Activated T-helper 1 cell treated with anti-CD3 and anti-CD28 coated beads, Interleukin-2, amount 50 U/mL, for 16 hours (primary cell): ENCODE measurements at places on chromosomes 7 and 10.

GRCh38 chr10:110919349-110919931, at the start of gene SHOC2:
Gene SHOC2 (plus strand): TSS chr10:110919604. CDS start chr10:110964359, 44,755 bp downstream.
- peak; percentile 92 for DNase-seq

DNA sequence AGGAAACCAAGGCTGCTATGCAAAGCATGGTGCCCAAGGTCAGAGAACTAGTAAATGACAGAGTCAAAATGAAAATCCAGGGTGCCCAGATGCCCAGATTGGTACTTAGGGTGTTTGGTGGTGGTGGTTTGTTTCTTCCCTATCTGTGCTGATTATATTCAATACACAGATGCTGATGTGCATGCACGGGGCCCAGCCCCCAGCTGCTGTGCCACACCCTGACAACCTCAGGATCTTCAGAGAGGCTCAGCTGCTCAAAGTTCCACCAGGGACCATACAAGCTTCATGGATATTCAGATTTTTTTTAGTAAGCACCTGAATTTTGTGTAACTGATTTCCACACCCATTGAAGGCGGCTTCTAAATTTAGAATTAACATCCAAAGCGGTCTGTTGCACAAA, 75.6 kb downstream of the KCNMA1 start:
- DNase-seq, result no peak

GRCh38 chr10:96714746-96715255, 5.5 kb downstream of the PIK3AP1 start:
- DNase-seq, result no peak

DNA sequence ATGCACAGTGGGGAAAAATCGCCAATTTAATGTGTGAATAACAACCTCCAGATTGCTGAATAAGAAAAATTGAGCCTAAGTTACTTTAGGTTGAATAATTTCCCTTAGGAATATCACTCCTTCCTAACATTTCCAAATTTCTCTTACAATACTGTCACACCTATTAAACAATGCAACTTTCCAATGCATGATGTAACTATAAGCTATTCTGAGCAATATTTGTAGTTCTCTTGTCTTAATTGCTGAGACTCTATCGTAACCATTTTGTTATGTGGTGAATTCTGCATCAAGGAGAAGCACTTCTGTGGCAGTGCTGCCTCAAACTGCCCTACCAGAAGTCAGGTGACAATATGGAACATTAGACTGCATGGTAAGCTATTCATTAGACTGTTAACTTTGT, 386.7 kb upstream of the LRRN3 start:
- DNase-seq, result no peak

- DNase-seq, result no peak
These were observed 13.0 kb upstream of the BAMBI start for GRCh38 chr10:28664369-28664740.

DNA sequence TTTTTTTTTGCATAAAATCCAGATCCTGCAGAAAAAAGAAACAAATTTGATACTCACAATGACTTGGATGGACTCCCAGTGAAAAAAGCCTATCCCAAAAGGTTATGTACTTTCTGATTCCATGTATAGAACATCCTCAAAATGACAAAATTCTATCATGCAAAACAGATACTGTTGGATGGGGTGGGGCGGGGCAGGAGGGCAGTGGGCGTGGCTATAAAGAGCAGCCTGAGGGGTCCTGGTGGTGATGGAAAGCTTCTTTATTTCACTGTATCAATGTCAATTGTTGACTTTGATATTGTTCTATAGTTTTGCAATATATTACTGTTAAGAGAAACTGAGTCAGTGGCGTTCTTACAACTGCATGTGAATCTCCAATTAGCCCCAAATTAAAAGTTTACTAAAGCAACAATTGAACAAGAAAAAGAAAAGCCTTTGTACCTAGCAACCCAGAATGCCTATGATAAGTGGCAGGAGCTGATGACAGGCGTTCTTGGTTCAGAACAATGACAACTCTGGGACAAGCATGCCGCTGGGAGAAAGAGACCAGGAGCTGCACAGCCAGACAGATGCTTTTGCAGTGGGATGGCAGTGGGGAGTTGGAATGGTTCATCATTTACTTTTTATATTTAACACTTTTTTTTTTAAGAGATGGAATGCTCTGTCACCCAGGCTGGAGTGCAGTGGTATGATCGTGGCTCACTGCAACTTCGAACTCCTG, 101.9 kb downstream of the LHPP start:
- no peak for DNase-seq
